Left renal cortex interstitium (tissue), 4 donors: ENCODE measurements at places on chromosomes 5 and 9. TPM values are rescaled to one million over a fixed set of nuclear protein-coding genes. Genes with fewer than 3 reads are reported as not detected.

Gene HAVCR2
- polyA plus RNA-seq = 12.9 TPM

DNA sequence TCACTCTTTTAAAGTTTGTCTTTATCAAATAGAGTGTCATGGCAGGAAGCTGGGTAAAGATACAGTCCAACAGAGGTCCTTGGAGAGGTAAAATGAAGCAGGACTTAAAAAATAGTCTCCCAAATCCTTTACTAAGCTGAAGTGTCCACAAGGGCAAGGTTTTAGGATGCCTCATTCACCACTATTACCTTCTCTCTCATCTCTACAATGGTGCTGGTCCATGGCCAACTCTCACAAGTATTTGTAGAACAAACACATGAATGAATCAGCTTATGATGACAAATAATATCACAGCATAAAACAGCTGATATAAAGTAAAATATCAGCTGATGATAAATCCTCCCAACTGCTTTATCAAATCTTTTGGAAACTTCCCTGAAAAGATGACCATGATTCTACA, 162.3 kb upstream of the ZNF462 start:
- DNase-seq = no peak

DNA sequence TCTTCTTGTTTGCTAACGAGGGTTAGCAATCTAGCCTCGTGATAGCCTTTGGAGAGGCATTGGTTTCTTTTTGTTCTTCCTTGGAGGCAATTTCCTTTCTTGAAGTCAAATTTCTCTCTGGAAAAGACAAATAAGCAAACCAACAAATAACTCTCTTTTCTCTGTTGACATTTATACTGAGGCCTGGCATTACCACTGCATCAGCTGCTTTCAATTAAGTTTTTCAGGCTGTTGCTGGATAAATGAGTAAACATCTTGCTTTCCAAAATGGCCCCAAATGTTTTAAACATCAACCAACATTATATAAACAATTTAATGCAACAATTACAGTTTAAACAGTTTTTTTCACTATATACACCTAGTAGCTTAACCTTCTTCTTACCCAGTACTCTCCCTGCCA, 264.4 kb downstream of the HTR1A start:
- DNase-seq = no peak

GRCh38 chr5:147481874-147482705, 27.8 kb downstream of the DPYSL3 start:
- DNase-seq = no peak

- no peak for DNase-seq
Measured at GRCh38 chr9:116274293-116274692, 120.7 kb downstream of the PAPPA start.

- no peak for DNase-seq
Measured at GRCh38 chr9:129221233-129221632, 43.2 kb upstream of the IER5L start.

DNA sequence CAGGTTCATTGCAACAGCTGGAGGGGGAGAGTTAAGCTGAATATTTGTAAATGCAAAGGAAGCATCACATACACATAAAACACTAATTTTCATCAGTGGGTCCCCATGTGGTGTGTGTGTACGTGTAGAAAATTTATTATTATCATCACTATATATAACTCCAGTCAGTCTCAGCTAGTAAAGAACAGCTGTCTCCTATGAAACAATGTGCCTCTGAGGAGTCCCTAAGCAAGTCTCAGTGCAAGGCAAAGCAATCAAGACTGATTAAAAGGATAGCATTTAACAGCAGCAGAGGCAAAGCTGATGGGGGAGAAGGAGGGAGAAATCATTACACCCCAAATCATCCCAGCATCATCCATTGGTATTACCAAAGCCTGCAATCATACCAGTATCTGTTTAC, 104.2 kb upstream of the MARCHF11 start:
- DNase-seq = no peak

DNA sequence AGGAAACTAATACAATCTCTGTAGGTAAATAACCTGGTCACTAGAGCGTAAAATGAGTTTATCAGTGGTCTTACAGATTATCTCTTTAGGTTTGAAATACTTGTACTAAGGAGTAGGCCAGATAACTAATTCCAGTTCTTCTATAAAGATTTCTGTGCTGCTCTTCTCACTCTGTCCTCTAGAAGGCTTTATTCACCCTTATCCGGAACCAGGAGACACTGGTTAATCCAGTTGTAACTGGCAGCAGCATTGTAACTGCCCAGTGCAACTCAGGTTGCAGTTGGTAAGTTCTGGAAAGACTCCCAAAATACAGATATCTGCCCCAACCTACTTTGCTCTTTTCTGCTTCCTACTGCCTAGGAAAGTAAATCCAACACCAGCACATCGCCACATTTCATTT, 19.8 kb downstream of the C5orf22 start:
- DNase-seq = no peak
